H7 (cell line): ENCODE measurements at places on chromosomes 2 and 18.

DNA sequence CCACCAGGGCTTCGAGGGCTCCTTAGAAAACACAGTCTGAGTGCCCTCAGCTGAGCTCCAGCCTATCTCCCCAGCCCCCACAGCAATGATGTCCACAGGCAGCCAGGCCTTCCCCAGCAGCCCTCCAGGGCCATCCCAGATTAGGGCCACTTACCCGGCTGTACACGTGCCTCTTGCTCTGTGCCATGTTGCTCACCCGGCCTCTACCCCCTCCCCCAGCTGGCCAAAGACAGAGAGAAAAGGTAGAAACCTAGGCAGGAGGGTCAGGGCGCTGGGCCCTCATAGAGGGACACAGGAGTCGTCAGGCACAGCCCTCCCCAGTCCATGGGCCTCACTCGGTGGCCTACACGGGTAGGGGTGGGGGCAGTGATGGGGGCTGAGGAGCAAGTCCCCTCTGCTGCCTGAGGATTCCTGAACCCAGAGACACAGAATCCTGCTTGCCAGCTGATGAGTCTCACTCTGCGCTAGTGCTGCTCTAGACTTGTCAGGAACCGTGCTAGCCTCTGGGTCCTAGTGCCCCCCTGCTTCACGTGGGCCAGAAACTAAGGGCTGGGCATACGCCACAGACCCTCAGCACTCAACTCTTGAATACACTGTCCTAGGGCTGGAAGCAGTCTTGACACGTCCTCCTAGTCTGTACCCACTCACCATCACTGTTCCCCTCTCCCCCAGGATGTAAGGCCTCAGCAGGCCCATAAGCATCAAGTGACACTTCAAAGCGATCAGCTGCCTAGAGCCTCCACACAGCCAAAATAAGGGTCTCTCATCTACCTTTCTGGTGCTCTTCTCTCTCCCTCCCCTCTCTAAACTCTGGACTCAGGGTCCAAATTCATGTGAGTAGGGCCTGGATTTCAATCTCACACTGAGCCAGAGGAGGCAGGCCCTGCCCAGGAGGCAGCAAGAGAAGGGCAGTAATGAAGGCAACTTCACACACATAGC, at the start of gene DCTN1:
TSS of gene DCTN1 (minus strand) at position 461 of the 939 bp plus-strand sequence. CDS start at position 187, 274 bp downstream.
- peak; percentile 86 for DNase-seq

- DNase-seq = peak; percentile 49
Observed at GRCh38 chr2:240341064-240341463, 94.4 kb upstream of the GPC1 start.

- DNase-seq = no peak
Observed at GRCh38 chr2:12657560-12657959, 59.2 kb upstream of the TRIB2 start.

GRCh38 chr2:135792401-135793150, 44.4 kb downstream of the LCT start:
- no peak for DNase-seq

GRCh38 chr2:64607381-64608304, 46.1 kb downstream of the SERTAD2 start:
- DNase-seq = no peak

- DNase-seq = no peak
Observed at GRCh38 chr2:68258851-68259250, 6.5 kb upstream of the PPP3R1 start.

GRCh38 chr2:233436191-233436581, 81.9 kb downstream of the DGKD start:
- DNase-seq = no peak

- no peak for DNase-seq
Observed at GRCh38 chr2:149559341-149560068, 28.1 kb downstream of the MMADHC start.

- DNase-seq = no peak
Observed at GRCh38 chr2:206201075-206201848, 41.6 kb downstream of the EEF1B2 start.

DNA sequence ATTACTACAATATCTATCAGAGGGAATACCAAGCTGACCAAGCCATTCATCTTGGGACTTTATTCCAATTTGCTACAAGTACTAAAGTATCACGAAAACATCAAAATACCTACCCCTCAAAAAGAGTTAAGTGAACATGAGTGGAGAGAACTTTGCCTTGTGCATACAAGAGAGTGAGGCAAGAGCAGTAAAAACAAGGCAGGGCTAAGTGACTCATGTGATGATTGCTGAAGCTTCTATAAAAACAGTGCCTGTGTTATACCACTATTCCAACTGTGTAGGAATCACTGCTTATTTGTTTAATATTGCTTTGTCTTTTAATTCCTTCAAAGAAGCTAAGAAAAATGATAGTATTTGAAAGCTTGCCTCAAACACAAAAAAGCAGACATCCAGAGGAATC, 61.2 kb downstream of the FARSB start:
- DNase-seq = no peak

DNA sequence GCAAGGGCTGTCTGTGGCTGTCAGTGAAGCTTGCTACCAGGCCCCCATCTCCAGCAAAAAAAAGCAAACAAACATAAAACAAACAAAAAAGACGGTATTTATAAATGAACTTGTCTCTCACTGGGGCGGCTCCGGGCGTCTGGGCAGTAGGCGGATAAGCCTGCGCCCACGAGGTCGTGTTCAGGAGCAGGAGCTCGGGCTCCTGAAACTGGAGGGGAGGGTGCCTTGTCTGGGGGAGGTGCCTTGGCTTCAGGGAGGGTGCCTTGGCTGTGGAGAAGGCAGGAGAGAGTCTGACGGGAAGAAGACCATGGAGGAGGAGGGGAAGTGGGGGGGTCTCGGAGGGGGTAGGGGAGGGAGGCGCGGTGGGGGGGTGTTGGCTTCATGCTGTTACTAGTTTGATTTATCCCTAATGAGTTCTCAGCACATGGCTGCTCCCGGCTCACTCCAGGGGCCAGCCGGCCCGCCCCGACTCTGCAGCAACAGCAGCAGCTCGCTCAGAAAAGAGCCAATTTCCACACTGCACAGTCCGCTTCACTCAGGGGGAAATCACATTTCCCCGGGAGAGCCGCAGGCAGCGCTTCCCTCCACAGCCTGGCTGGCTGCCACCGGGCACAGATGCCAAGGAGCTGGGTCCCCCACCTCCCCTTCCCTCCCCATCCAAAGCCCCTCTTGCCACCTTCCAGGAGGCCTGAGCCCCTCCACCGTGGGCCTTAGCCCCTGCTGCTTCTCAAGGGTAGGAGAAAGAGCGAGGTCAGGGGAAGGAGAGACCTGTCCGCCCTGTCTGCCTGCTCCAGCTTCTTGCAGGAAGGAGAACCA, 38.7 kb downstream of the PSD4 start:
- DNase-seq = peak; percentile 60

DNA sequence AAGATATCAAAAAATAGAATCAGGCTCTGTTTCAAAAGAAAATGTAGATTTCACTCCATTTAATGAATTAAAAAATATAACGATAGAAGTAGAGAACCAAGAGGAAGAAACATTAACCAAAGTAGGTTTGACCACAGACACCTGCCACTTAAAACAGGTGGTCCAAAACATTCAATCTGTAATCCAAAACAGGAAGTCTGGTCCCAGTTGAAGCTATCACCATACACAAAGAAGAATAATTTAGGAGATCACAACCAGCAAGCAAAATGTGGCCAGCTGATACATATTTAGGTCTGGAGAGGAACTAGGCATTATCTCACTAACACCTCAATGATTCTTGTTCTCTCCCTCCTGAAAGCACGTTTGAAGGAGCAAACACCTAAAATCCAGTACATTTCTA, 73.1 kb downstream of the FTCDNL1 start:
- no peak for DNase-seq

- no peak for DNase-seq
Observed at GRCh38 chr2:109185821-109186570, 57.0 kb downstream of the SH3RF3 start.

GRCh38 chr2:150429384-150429961, 58.0 kb downstream of the RND3 start:
- DNase-seq = no peak

DNA sequence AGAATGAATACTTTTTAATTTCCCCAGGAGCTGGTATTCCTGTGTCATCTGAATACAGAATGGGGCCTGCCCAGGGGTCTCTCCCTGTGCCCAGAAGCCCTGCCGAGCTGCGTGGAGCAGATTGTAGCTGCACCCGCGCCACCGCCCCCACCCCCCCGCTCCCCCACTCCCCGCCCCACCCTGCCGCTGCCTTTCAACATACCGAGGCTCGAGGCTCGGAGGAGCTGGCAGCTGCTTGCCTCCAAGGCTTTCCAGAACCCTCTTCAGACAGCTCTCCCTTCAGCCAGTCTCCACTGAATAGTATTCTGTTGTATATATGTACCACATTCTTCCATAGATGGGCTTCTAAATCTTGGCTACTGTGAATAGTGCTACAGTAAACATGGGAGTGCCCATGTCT, 150.7 kb downstream of the TSN start:
- DNase-seq = no peak

DNA sequence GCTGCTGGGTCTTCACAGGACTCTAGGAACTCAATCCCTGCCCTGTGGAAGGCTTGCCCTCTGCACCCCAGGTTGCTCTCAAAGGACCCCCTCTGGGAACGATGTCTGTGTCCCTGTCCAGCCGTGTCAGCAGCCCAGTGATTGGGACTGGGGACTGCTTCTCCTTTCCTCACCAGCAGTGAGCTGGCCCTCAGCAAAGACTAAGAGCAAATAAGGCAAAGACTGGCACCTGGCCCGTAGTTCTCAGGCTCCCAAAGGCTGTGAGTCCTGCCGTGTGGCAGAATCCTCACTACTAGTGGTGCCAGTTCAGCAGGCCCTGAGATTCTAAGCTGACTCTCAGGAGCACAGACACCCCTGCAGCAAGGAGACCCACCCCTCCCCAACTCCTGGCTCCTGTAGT, 47.8 kb downstream of the TMEM163 start:
- DNase-seq = no peak

DNA sequence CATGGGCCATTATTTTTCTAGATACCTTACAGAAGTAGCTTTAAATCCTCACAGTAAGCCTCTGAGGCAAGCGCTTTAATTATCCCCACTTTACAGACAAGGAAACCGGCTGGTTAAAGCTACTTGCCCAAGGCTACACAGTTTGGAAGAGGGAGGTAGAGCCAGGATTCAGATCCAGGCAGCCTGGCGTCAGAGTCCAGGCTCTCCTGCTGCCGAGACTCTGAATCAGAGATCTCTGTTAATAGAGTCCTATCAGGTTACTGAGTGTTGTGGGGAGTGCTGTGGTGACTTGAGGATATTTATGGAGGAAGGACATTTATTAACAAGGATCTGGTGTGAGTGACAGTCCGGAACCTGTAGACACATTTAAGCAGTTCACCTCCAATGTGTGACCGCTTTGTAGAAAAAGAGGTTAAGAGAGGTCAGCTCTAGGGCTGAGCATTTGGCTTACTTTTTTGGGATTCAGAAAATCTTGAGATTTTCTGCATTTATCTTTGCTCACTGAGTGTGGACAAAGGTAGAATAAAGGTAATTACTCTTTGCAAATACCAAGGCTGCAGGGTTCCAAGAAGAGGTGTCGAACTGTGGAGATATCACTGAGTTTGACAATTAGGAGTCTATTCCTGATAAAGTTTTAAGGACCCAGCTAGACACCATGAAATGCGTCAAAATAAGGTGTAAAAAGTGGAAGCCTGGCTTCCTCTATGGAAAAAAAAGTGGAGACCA, 1.6 kb upstream of the CEP192 start:
- DNase-seq = no peak

- no peak for DNase-seq
Observed at GRCh38 chr2:174047746-174048145, 82.6 kb upstream of the SP3 start.

GRCh38 chr2:8364668-8365067, 317.2 kb upstream of the ID2 start:
- no peak for DNase-seq

GRCh38 chr18:58776084-58776483, 88.6 kb upstream of the ZNF532 start:
- DNase-seq = no peak

- no peak for DNase-seq
Observed at GRCh38 chr18:67783196-67783946, 266.9 kb upstream of the DSEL start.

DNA sequence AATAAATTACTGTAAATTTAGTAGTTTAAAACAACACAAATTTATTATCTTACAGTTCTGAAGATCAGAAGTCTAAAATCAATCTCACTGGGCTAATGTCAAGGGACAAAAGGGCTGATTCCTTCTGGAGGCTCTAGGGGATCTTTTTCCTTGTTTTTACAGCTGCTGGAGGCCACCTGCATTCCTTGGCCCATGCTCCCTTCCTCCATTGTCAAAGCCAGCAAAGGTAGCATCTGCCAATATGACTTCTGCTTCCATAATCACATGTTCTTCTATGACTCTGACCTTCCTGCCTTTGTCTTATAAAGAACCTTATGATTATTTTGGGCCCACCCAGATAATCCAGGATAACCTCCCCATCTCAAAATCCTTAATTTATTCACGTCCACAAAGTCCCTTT, 46.0 kb upstream of the FAM136A start:
- no peak for DNase-seq

DNA sequence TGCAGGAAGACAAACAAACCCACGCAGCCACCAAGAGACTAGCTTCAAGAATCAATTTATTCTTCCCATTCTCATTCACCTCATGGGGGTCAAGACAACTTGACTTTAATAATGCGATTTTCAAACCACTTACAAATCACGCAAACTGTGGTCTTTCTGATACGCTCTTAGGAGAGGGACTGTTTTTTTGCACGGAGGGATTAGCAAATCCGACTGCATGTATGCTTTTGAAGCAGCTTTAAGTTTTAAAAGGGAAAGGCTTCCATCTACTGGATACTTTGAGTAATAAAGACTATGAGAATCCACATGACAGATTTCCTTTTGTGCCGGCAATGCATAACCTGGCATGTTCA, 322.9 kb upstream of the KCNJ3 start:
- DNase-seq = peak; percentile 2

DNA sequence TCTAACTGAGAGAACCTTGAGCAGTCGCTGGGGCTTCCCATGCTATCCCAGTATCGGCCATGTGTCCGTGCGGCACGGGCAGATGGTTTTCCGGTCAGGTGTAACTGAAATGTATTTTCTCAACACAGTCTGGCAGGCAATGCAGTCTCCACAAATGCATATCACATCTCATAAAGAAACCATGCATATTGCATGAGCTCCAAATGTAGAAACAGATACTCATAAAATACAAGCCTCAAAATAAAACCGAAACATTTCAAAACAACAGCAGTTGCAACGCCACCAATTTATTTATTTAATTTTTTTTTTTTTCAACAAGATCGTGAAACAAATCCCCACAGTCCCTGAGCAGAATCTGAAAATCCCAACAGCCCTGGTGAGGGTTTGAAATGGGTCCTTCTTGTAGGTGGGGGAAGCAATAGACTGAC, 299.4 kb downstream of the LPIN1 start:
- DNase-seq = no peak

- no peak for DNase-seq
Observed at GRCh38 chr2:88866756-88867155, 175.3 kb downstream of the RPIA start.

GRCh38 chr2:117686699-117687098, 127.8 kb upstream of the DDX18 start:
- DNase-seq = no peak

- no peak for DNase-seq
Observed at GRCh38 chr2:176178757-176179295, 9.6 kb upstream of the HOXD1 start.
